ENCODE measurements at places on chromosomes 11 and 22.

GRCh38 chr11:69377953-69378302 lies 84.0 kb downstream of the MYEOV start:
- DNase-seq: no peak

- no peak for DNase-seq
Observed at GRCh38 chr11:104199053-104199452, 35.1 kb upstream of the PDGFD start.

DNA sequence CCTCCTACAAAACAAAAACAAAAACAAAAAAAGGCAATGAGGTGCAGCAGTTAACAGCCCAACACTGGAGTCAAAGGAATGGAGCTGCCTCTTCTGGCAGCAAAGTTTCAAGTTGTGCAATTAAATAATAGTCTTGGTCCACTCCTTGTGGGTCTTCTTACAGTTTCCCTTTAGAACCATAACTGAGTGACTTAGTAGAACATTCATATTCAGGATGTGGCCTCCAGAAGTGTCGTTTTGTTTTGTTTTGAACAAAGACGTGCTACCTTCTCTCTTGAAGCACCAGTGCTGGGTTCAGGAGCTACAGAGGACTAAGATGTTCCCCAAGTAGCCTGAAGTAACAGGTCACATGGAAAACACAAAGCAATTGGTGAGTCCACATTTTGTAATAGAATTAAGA lies 2.0 kb upstream of the JAML start:
- DNase-seq: no peak

- no peak for DNase-seq
Observed at GRCh38 chr11:45933131-45933831, 10.8 kb downstream of the LARGE2 start.

DNA sequence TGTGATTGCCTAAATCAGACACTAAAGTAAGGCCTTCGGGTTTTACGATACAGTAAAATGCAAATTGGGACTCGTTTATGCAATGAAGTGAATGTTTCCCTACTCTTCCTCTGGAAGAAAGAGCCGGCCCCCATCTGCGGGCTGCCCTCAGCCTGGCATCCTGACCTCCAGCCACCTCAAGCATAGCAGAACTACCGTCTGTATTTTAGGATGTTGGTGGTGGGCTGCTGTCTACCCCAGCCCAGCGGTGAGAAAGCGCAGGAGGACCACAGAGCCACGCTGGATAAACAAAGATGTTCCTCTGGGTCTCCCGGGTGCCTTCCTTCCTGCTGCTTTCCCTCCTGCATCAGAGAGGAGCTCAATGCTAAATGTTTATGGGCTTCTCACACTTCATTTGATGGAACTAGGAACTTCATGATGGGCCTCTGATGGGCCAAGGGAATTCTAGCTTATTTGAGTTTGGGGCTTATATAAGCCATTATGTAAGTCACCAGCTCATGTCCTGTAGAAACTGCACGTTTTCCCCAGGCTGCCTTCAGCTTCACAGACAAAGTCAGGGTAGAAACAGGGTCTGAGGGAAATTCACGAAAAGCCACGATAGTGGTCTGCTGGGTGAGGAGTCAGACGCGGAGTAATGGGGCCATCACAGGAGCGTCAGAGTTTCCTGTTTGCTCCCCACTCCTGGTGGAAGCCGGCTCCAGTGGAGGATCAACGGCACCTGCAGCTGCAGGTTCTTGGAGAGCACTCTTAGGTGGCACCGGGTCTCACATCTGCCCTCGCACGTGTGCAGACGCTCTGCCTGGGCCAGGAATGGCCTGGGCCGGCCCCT lies 287.4 kb downstream of the BRD1 start:
- no peak for DNase-seq

- DNase-seq: peak; percentile 45
Observed at GRCh38 chr11:60193687-60194433, 11.0 kb upstream of the MS4A6A start.

- DNase-seq: no peak
Observed at GRCh38 chr22:44398856-44399837, 86.4 kb upstream of the SHISAL1 start.

DNA sequence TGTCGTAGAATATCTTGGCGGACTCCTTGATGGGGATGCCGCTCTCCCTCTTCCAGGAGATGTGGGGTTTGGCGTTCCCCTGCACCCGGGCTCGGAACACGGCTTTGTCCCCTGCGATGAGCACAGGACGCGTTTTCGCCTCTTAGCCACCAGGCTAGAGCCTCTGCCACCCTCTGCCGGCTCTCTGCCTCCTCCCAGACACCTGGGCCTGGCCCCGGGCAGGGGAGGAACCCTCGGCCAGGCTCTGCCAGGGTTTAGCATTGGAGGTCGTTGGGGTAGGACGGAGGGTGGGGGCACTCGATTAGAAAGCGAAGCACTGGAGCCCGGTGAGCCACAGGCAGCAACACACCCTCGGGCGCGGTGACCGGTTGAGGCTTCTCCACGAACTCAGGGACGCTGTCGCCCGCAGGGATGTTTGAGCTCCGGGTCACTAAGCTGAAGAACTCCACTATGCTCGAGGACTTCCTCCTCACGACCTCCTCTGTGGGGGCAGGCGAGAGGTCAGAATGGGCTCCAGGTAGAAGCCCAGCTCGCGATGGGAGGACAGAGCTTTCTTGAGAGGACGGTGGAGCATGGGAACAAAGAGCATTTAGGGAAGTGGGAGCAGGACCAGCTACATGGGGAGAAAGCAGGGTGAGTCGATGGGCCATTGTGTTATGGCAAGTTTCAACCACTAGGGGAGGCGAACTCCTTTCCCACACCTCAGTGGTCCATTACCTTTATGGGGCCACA lies 4.3 kb downstream of the IGSF22 start:
- DNase-seq: peak; percentile 31

DNA sequence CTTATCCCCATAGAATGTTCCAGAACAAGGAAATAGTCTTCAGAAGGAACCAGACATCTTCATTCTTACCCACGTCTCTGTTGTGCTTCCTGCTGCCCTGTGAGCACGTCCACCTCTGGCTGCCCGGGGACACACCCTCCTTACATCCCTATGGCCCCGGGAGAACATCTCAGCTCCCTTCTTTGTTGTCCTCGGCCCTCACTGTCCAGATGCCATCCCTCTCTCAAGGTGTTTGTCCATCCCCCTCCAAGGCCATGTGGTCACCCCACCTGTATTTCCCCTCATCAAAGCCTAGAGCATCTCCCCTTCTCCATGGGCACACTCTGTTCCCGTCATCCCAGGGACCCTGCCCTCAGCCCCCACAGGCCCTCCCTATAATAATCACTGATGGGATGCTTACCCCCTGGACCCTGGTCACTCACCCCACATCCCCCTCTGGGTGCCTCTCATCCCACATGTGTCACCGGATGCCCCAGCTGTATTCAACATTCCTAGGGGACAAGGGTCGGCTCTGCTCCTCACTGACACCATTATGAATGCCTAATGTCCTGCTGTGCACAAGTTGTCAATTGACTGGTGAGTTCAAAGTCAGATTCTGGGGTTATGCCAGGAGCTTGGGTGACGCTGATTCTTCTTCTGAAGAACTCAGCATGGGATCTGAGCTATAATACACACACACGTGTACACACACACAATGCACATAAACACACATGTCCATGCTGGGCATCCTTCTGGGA lies 28.8 kb downstream of the IGLL5 start:
- DNase-seq: no peak
